ENCODE measurements at places on chromosomes 7 and 10.

DNA sequence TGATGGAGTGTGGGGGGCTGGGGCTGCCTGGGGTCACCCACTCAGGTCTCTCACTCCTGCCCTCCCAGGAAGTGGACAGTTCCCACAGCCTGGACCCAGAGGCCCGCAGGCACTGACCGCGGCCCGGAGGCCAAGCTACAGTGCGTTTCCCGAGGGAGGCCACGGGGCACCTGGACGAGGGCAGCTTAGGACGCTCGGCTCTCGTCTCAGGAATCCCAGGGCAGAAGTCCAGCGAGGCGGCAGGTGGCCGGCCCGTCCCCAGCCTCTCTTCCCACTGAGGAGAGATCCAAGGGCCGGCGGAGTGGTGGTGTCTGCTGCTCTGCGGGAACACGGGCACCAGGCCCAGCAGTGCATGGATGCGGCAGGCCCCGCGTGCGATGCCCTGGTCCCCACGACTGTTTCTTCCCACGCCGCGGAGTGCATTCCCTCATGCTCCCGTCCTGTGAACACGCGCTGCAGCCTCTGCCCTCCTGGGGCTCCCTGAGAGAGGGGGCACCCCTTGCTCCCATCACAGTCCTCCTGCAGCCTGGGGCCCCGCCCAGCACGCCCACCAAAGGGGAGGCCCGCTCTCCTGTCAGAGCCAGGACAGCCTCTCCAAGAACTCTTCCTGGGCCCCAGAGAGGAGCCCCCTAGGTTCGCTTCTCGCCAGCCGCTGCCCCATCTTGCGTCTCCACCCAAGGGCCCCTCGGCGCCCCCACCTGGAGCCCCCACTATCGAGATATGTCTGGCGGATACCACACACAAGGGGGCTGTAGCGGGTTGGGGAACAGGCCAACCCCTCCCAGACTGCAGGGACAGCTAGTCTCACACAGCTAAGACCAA is 24.3 kb upstream of the GPR146 start:
- DNase-seq, result no peak

GRCh38 chr10:129505500-129506075 is 38.5 kb downstream of the MGMT start:
- no peak for DNase-seq

GRCh38 chr10:11720260-11720741 is 21.9 kb upstream of the ECHDC3 start:
- no peak for DNase-seq

DNA sequence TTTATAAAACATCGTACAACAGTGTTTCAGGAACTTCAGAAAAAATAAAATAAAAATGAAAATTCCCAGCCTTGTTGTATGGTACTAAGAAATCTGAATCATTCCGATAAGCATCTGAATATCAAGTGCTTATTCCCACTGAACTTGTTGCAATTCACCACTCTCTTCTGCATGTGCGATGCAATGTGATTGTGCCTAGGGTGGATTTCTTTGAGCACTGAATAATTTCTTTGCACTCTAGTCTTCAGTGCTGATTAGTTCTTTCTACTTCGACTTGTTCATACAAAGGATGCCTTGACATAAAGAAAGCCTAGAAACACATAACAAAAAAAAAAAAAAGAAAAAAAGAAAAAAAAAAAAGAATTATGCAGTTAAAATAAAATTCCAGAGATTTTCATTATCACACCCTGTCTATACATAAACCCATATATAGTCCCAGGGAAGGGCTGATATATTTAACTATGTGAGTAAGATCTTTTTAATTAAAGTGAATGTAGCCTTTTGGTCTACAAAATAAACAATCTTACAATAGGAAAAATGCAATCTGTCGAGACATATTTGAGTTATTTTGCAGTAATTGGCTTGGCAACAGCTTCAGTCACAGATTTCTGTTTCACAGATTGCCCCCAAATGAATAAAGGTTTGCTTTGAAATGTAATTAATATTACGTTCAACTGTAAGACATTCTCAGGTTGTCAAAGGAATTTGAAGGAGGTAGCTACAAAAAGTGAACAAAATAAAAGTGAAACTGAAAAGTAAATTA is 1118.9 kb upstream of the CELF2 start:
- no peak for DNase-seq

Measured in stimulated activated CD4-positive, alpha-beta T cell treated with anti-CD3 and anti-CD28 coated beads, Interleukin-12 subunit alpha, Interleukin-12 subunit beta, amount 100 ng/mL, for 24 hours (primary cell).